ENCODE measurements at places on chromosomes 3 and 15.

DNA sequence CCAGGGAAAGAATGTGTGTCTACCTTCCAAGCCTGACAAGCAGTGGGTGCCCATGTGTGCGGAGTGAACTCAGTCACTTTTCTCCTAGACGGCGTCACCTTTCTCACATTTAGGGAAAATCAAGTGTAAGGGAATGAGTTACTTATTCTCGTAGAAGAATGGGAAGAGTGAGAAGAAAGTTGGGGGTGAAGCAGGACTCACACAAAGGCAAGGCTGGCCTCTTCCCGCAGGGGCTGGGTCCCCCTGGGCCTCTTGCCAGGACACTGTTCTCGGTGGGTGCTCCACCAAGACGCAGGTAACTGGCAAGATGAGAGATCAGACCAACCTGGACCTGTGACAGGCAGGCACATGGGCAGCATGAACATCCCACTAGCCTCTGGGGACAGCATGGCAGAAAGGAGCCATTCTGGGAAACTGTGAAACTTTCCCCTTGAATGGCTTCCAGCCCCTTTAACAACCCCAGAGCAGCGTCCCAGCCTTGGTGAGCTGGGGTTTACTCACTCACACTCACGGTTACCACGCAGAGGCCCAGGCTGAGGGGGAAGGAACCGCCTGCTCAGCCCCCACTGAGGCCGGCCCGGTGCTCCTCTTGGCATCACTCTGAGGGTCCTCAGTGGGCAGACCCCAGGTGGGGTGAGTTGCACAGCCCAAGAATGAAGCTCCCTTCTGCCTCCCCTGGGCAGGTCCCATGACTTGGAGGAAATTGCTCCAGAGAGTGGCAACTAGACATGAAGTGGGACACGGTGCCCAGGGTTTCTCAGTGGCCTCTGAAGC is 15.0 kb upstream of the SRP14 start:
- DNase-seq: no peak

DNA sequence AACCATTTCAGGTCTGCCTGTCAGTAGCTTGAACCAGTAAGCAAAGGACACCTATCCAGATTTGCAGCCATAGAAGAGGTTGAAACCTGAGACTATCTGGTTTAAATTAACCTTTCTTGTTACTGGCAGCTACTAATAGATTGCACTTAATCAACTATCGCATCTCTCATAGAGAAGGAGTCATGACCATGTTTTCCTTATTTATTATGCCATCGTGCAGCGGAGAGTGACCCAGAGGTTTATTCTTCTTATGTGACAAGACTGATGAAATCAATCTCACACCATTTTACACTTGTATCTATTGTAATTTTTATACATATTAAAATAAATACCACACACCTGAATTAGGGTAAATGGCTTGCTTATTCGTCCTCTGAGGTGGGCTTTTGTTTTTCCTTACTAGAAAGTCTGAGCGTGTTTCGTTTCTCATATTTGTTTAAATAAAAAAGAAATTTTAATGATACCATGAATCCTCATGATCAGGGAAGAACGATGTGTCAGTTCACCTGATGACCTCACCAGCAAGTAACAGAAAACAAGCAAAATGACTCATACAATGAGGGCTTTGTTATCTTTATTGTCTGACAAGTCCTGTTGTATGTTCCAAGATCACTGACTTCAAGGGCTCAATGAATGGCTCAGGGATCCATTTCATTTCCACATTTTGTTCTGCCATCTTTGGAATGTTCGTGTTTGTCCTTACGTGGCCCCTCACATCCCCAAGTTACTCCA is 379.5 kb upstream of the DPH6 start:
- DNase-seq: no peak

DNA sequence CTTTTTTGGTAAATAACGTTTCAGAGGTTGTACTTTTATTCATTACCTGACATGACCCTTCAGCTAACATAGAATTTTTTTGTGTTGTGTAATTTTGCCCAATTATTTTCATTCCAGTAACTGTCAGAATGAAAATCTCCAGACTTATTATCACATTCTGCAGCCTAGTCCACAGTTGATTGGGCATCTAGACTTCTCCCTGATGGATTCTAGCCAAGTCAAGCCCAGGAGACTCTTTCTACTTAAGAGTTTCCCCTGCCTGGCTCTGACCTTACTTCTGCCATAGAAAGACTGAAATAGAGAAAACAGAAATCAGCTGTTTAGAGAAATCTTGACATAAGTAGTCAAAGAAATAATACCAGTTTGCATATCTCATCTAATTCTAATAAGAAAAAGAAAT is 82.9 kb upstream of the CDAN1 start:
- DNase-seq: no peak

DNA sequence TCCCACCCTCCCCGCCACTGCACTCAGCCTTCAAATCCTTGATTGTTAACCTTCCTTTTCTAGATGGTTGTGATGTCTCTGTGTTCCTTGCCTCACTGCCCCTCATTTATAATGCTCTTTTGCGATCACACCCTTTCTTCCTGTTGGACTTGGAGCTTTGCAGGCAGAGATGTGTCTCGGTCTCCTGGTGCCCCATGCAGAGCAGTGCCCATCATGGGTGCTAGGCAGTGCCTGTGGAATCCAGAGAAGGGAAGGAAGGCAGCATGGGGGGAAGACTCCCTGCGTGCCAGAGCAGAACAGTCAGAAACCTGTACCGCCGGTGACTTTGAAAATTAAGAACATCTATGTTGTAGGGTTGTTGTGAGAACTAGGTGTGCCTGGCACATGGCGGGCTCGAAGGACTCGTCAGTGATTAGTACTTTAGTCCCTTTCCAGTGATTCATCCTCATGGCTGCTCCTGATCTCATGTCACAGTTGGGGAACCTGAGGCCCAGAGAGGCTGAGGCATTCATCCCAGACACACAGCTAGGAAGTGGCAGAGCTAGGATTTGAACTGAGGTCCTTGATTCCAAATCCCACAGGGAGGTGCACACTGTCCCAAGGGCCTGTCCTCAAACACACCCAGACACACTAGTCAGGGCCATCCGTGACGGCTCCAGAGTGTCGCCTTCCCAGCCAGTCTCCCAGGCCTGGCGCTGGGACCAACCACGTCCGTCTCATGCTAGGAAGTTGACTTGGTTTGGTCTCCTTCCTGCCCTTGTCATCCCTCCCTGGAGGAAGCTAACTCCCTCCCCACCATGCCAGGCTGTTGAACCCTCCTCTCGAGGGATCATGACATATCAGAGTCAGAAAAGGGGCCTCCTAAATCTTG is 58.3 kb downstream of the SMAD6 start:
- no peak for DNase-seq

DNA sequence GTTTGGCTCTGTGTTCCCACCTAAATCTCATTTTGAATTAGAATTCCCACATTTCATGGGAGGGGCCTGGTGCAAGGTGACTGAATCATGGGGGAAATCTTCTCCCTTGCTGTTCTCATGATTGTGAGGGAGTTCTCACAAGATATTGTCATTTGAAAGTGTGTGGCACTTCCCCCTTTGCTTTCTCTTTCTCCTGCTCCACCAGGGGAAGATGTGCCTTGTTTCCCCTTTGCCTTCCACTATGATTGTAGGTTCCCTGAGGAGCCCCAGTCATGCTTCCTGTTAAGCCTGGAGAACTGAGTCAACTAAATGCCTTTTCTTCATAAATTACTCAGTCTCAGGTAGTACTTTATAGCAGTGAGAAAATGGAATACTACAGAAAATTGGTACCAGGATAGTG is 157.2 kb upstream of the TPRG1 start:
- no peak for DNase-seq

DNA sequence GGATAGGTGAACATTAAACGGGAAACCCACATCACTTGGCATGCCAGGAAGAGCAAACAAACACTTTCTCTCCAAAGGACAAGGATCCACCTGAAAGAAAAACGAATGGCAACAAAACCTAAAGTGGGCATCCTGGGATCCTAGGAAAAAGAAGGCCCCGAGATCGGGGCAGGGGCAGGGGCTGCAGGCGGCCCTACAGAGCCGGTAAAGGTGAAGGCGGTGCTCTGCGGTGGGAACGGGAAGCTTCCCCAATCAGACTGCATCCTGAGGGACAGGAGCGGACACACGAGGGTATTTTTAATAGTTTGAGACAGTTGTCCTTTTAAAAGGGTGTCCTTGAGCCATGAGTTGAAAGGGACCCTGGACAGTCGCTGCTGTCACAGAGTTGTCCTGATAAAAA is 24.9 kb upstream of the GABRA5 start:
- DNase-seq: no peak

DNA sequence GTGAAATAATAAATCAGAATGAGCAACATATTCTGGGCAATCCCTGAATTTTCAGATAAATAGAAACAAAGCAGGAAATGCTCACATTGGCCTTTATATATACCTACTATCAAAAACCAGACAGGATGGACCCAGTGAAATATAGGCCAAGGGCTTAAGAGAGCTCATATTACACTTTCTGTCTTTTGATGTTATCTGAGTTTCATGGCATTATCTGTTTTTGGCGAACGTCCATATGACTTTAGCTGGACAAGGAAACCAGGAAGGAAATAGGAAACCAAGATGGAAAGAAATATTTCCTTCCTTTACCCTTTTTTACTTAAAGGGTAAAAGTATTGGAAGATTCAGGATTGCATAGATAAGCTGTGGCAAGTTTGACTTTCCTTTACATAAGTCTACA is 274.8 kb downstream of the THSD4 start:
- DNase-seq: no peak

DNA sequence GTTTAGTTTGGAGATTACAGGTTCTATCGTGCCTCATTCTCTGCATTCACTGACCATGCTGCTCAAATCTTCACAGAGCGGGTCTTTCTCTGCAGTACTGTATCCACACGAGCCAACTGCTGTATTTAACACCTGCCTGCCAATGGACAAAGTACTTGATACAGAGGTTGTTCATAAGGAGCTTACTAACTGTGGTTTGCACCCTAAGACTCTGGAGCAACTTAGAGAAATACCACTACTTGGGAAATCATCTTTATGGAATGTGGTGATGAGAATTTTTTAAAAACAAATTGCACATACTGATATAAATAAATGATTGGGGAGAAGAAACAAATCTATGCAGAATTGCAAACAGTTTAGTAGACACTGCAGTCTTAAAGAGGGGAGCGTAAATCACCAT is 90.0 kb downstream of the PPP2R3A start:
- DNase-seq: no peak

DNA sequence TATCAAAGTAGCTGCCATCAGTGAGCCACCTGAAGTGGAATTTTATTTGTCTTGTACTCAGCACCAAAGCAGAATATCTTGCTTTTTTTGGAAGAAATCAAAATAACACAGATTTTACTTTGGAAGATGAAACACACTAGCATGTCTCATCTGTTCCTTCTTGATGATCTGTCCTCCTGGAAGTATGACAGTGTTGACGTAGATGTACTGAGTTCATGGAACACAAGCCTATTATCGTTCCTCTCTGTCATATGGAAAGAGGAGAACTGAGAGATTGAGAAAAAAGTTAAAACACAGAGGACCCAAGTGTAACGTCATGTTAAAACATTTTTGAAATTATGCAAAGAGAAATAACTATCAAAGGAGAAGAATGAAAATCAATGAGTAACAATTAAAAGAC is 340.2 kb downstream of the ROBO2 start:
- no peak for DNase-seq

DNA sequence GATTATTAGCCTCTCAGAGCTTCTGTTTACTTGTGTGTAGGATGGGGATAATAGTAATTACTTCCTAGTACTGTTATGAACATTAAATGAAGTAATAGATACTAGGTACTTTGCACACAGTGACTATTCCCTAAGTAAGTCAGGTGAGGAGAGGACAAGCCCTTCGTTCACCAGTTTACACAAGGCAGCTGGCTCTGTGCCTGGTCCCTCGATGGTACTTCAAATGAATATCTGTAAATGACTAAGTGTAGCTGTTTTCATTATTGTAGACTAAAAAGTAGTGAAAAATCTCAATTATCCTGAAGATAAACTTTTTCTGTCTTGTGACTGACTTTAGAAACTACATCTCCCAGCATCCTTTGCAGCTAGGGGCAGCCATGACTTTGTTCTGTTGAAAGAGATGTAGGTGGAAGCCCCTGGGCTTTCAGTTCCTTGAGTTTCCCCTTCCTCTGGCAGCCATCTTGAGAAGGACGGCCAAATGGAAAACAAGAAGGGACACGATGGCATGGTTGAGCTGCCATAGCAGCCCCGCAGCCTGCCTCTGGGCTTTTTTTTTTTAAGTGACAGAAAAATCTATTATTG is 11.7 kb upstream of the WNT7A start:
- DNase-seq: no peak

GRCh38 chr3:186882881-186883685 is 40.6 kb downstream of the ADIPOQ start:
- DNase-seq: no peak

- no peak for DNase-seq
Measured at GRCh38 chr15:93917181-93917580, 314.2 kb upstream of the MCTP2 start.

DNA sequence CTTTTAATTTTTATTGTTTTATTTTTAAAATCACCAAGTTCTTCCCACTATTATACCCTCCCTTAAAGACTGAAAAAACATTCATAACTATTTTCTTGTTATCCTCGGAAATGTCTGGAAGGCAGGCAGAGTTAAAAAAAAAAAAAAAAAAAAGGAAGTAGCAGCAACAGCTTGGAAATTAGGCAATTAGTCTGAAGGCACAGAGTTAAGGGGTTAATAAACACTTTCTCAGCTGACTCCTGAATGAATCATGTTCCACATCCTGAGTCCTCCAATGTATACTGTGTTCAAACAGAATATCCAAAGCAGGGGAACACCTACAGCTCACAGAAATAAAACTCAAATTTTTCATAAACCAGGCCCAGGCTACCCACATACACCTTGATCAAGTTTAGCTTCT is 5.8 kb downstream of the HEXA start:
- no peak for DNase-seq

GRCh38 chr3:37741644-37742043 is 120.0 kb upstream of the CTDSPL start:
- no peak for DNase-seq

DNA sequence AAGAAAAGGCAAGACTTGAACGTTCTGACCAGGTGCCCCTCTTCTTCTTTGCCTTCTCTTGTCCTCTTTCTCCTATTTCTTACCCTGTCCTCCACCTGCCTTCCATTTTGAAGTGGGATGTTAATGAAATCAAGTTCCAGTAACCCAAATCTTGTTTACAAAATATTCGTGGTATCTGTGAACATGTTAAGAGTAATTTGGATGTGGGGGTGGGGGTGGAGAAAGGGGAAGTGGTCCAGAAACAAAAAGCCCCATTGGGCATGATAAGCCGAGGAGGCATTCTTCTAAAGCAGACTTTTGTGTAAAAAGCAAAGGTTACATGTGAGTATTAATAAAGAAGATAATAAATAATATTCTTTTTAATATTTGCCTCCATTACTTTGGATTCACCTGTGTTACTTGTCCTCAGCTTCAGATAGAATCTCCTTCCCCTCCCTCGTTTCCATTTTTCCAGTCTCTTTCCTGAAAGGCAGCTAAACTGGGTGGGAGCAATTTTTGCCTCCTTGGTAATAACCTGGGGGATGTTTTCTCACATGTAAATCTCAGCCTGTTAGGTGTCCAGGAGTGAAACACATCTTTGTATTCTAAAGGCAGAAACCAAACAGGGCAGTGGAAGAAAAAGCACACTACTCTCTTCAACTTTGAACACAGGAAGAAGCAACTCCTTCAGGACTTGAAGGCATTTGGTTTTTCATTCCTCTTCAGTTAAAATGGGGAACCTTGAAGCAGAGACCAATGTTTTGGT is 3.2 kb downstream of the CHST2 start:
- no peak for DNase-seq

GRCh38 chr3:32121137-32121536 is 14.7 kb downstream of the GPD1L start:
- no peak for DNase-seq

GRCh38 chr15:45200001-45200798 is 12.4 kb upstream of the SHF start:
- peak; percentile 93 for DNase-seq

All from effector CD4-positive, alpha-beta T cell (primary cell).